ENCODE measurements at places on chromosomes 5 and 9.

GRCh38 chr9:2059274-2059929 is 44.3 kb downstream of the SMARCA2 start:
- DNase-seq: no peak

- no peak for DNase-seq
Observed at GRCh38 chr5:16378762-16379161, 86.8 kb downstream of the ZNF622 start.

DNA sequence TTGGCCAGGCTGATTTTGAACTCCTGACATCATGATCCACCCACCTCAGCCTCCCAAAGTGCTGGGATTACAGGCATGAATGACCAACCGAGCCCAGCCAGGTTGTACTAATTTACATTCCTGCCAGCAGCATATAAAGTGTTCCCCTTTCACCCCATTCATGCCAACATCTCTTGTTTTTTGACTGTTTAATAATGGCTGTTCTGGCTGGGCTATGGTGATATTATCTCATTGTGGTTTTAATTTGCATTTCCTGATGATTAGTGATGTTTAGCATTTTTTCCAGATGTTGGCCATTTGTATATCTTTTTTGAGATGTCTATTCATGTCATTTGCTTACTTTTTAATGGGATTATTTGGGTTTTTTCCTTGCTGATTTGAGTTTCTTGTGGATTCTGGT is 87.3 kb downstream of the INVS start:
- no peak for DNase-seq

- DNase-seq: no peak
Observed at GRCh38 chr5:138661991-138662434, 86.8 kb upstream of the HSPA9 start.

GRCh38 chr5:134411546-134412266 is at the start of gene CDKN2AIPNL:
Gene CDKN2AIPNL, minus strand, starts transcription at chr5:134411881. Its CDS starts 27 bp downstream, at chr5:134411854.
- DNase-seq: peak; percentile 39

- no peak for DNase-seq
Observed at GRCh38 chr5:50445296-50445949, 4.3 kb upstream of the EMB start.

- DNase-seq: no peak
Observed at GRCh38 chr5:139668064-139668880, 20.1 kb downstream of the CXXC5 start.

DNA sequence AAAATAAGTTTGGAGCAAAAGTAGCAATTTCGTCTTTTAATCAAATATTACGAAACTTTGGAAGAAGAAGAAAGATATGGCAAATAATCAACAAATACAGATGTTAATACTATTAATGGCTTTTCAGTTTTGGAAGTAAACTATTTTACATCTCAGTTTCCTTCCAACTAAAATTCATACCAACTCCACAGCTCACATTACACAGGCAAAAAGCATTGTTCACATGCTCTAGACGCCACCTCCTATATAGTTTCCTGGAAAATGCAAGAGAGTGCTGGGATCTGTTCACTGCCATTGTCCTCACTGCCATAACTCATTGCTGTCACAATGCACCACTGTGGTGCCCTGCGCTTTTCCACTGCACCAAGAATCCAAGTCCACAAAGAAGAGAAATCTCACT is 149.0 kb upstream of the FTMT start:
- no peak for DNase-seq

GRCh38 chr5:177609076-177610059 is 9.4 kb downstream of the B4GALT7 start:
- DNase-seq: no peak

GRCh38 chr5:139293202-139293506 is 386 bp upstream of the MATR3 start:
- DNase-seq: no peak

GRCh38 chr9:31210978-31211570 is 1173.4 kb upstream of the ACO1 start:
- DNase-seq: no peak

DNA sequence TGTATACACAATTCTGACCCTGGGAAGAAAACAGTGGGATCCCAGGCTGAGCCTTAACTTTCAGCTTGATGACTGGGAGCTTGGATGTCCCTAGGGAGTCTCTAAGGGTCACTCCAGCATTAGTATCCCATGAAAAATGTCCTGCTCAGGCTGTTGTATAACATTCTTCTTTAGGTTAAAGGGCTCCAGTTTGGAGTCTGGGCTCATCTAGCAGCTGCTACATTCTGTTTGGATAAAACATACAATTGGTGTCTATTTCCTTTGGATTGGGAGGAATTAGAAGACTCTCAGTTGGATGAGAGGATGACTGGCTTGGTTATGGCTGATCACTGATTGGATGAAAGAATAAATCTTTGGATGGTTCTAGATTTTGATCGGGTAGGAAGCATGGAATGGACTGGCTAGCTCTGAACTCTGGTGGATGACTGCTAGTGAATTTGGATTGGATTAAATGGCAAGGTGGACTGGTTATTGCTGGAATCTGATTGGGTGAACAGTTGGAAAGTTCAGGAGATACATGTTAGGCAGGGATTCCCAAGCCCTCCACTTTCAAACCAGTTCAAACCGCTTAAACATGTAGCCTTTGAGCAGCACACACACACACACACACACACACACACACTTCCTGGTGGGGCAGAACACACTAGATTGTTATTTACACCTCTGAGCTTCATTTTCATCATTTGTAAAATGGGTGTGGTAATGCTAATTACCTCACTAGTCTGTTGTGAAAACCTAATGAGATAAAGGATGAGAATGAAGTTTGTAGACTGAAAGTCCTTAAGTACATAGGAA is 7.1 kb upstream of the MYOZ3 start:
- no peak for DNase-seq

GRCh38 chr9:69020301-69021145 is 6.6 kb upstream of the PRKACG start:
- no peak for DNase-seq

DNA sequence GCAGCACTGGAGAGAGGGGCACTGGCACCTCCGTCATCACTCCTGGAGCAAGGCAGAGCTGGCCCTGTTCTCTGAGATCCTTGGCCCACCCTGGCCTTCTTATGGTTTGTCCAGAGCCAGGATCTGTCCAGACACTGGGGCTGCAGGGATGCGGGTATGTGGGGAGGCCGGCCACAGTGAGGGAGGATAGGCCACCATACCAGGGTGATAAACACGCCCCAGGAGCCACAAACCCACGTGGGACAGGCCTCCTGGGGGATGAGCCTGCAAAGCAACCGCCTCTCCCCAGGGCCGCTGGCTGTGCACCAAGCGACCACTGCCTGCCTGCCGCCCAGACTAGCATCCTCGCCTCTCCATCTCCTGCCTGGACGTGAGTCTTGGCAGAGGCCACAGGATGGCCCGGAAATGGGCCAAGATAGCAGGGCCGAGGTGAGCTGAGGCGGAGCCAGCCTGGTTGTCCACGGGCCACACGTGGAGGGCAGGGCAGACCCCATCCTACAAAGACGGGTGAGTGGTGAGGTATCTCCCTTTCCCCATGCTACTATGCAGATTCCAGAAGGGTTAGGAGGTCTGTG is 4.5 kb downstream of the OBP2A start:
- no peak for DNase-seq

GRCh38 chr5:149442563-149443182 is 63.6 kb upstream of the IL17B start:
- peak; percentile 54 for DNase-seq

- no peak for DNase-seq
Observed at GRCh38 chr9:114721491-114722079, 39.6 kb upstream of the TEX48 start.

- no peak for DNase-seq
Observed at GRCh38 chr5:142727735-142728047, 41.8 kb upstream of the FGF1 start.

- DNase-seq: no peak
Observed at GRCh38 chr9:131068076-131068816, 28.1 kb upstream of the AIF1L start.

DNA sequence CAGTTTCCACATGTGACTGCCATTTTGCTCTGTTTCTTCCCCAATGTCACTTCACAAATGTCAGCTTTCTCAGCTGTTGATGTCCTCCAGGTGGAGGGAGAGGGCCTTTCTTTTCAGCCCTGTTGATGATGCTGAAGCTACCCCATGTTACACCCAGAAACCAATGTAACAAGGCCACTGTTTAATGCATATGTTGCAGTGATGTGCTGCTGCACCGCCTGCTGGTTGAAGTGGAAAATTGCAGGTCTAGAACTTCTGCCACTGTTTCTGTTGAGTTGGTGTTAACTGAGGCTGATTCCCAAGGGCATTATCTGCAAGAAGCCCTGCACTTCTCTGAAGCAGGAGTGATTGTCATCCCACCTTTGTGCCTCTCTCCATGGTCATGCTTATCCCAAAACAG is 428.4 kb downstream of the KDM4C start:
- no peak for DNase-seq

GRCh38 chr5:143833177-143833576 is 21.2 kb downstream of the HMHB1 start:
- no peak for DNase-seq

DNA sequence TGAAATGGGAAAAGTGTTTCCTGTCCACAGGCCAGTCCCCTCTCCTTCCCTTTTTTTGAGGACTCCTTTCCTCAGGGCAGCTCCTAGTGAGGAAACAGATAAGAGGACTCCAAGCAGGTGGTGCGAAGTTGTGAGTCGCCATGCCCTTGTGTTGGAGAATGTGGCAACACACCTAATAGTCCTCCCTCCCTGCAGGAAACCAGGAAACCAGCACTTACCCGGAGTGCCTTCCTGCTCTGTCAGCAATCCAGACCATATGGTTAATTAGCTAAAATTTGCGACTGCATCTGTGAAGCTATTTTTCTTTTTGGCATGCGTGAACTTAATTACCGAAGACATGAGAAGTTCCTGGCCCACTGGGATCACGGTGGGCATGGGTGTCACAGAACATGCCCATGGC is 69.9 kb downstream of the TRIM32 start:
- no peak for DNase-seq

GRCh38 chr9:117535434-117535833 is 120.6 kb upstream of the ASTN2 start:
- DNase-seq: no peak

DNA sequence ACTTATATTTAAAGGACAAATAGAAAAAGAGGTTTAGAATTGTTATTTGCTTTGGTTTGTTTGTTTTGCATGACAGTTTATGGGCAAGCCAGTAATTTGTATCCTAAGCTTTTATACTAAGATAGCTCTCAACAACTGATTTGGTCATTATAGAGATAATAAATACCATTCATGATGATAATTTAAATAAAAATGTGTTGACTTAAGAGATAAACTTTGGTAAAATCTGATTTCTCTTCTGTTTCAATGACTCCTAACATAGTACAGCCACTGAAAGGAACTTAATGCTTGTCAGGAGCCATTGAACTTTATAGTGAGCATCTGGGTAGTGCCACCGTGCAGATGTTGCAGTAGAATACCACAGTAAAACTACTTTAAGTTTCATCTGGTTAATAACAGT is 160.7 kb upstream of the ACOT12 start:
- no peak for DNase-seq

- no peak for DNase-seq
Observed at GRCh38 chr5:157241483-157241882, 24.4 kb upstream of the CYFIP2 start.

- DNase-seq: no peak
Observed at GRCh38 chr9:27664121-27664779, 91.0 kb upstream of the C9orf72 start.

- no peak for DNase-seq
Observed at GRCh38 chr9:77954013-77954665, 77.5 kb downstream of the GNAQ start.

- no peak for DNase-seq
Observed at GRCh38 chr5:139708434-139708861, 60.3 kb downstream of the CXXC5 start.

GRCh38 chr5:164637931-164638521 is 1132.6 kb downstream of the MAT2B start:
- DNase-seq: no peak

DNA sequence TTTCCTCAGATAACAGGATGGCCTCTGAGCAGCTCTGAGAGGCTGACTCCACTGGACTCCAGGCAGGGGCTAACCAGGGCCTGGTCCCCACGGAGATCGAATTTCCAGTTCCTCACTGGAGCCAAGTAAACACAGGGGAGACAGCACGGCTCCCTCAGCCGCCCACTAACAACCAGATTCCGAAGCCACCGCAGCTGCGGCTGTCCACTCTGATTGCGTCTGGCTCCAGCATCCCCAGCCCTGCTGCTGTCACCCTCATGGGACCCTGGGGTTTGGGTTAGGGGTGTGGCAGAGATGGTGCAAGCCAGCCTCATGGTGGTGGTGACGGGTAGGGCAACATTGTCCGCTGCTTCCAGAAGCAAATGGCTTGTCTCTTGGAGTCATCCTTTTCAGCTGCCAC is 172.6 kb downstream of the RGS3 start:
- no peak for DNase-seq

- no peak for DNase-seq
Observed at GRCh38 chr9:123691765-123692303, 238.1 kb downstream of the DENND1A start.

DNA sequence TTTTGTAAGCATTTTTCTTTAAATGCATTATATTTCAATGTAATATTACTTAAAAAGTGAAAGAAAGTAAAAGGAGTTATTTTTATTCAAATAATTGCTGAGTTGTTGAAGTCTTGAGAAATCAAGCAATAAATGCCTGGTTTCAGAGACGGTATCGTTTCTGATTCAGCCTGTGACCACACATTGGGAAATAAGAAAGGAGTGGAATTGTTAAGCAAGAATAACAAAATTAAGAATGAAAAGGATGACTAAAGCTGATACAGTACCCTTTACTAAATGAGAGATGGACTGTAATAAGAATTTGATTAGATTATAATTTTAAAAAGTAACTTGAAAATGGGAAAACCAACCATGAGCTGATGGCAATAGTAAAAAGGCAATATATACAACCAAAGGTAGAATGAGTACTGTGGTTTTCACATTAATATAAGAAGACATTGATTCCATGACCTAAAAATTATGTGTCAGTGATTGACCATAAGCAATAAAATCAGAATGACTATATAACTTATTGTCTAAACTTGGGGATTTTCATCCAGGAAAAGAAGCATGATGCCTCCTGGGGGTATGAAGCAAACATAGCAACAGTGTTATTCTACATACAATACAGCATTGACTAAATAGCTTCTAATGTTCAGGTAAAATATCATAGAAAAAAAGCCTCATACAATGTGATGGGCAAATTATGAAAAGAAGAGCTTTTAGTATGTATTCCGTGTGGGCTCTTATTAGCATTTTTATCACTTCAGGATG is 101.9 kb upstream of the PRDM9 start:
- no peak for DNase-seq

- DNase-seq: no peak
Observed at GRCh38 chr9:128340691-128341434, 536 bp downstream of the SLC27A4 start.

GRCh38 chr5:137563646-137564397 is 64.7 kb upstream of the SPOCK1 start:
- no peak for DNase-seq

GRCh38 chr9:75269197-75269596 is 180.9 kb downstream of the OSTF1 start:
- DNase-seq: no peak

GRCh38 chr5:149545327-149545726 is 5.9 kb downstream of the CSNK1A1 start:
- DNase-seq: no peak

- no peak for DNase-seq
Observed at GRCh38 chr9:134325813-134326723, at the start of gene RXRA. Gene RXRA, plus strand, starts transcription at chr9:134326455. Its CDS starts 177 bp downstream, at chr9:134326632.
